Pericardium fibroblast (primary cell): ENCODE measurements at places on chromosomes 7 and 10. TPM values are rescaled to one million over a fixed set of nuclear protein-coding genes. Genes with fewer than 3 reads are reported as not detected.

The SLC13A4 gene
- 1.2 TPM in 1 of 2 replicates, not detected in the other for total RNA-seq

The HELLS gene
- total RNA-seq, result 2.6 and 19.1 TPM in 2 replicates

The ANKRD30A gene
- not detected in 2 replicates for total RNA-seq

The NODAL gene
- total RNA-seq, result not detected in 2 replicates

The OPALIN gene
- not detected in 2 replicates for total RNA-seq

The IFIT3 gene
- 12.8 and 22.5 TPM in 2 replicates for total RNA-seq

The ANKRD2 gene
- total RNA-seq, result 0.85 TPM in 1 of 2 replicates, not detected in the other

The TLL2 gene
- under 0.01 TPM in 1 of 2 replicates, not detected in the other for total RNA-seq

The CALN1 gene
- total RNA-seq, result not detected in 2 replicates

The WDR86 gene
- total RNA-seq, result 2.3 and 7.6 TPM in 2 replicates

The HOXA3 gene
- 4.0 and 8.3 TPM in 2 replicates for total RNA-seq

The LLCFC1 gene
- total RNA-seq, result not detected in 2 replicates

The SH2B2 gene
- 2.7 and 3.8 TPM in 2 replicates for total RNA-seq

The SPDYE2B gene
- not detected in 2 replicates for total RNA-seq

The MALRD1 gene
- 0.12 and 0.17 TPM in 2 replicates for total RNA-seq

The SGMS1 gene
- 28.8 and 74.8 TPM in 2 replicates for total RNA-seq

The C7orf25 gene
- total RNA-seq, result 7.3 and 15.6 TPM in 2 replicates
